ENCODE measurements at places on chromosomes 16 and 17.

GRCh38 chr17:48544349-48545021, 424 bp downstream of the HOXB2 start:
- no peaks in the 10 kb centered on the region for H3K36me3 ChIP-seq
- no peak overlapping the region for H3K27ac ChIP-seq
- H3K4me1 ChIP-seq = peaks cover 7% of the 10 kb centered on the region
- DNase-seq = no peak
- H3K27me3 ChIP-seq = peaks cover 83% of the 10 kb centered on the region

GRCh38 chr16:67703626-67704025, 15.5 kb downstream of the GFOD2 start:
- H3K27ac ChIP-seq = no peak overlapping the region
- no peaks in the 10 kb centered on the region for H3K36me3 ChIP-seq
- H3K4me1 ChIP-seq = no peaks in the 10 kb centered on the region

DNA sequence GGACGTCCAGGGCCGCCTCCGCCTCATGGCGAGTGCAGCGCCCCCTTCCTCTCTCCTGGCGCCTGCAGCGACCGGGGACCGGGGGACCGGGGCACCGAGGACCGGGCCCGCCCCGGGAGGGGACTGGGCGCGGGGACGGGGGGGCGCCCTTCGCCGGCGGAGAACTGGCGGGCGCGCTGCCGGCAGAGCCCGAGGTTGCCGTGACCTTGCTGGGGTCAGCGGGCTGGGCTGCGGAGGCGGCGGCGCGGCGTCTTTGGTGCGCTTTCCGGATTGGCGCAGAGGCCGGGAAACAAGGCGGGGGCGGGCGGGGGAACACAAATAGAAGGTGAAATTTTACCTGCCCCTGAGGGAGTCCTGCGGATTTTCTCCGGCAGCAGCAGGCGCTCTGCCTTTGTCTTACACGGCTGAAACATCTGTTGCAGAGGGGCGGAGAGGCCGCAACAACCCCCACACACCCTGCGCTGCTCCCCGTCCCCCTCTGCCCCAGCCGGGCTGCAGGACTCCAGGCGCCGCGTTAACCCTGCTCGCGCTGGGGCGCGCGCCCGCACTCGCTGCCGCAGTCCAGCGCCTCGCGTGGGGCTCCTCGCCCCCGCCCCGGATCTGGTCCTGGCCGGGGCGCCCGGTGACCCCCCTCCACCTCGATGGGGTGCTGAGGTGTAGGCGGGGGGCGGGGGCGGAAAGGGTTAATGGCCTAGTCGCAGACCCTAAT, 53.5 kb downstream of the SREBF1 start:
- H3K36me3 ChIP-seq = no peaks in the 10 kb centered on the region
- peak overlapping the region; percentile 76 for H3K4me3 ChIP-seq
- no peak for DNase-seq
- H3K27ac ChIP-seq = no peak overlapping the region

DNA sequence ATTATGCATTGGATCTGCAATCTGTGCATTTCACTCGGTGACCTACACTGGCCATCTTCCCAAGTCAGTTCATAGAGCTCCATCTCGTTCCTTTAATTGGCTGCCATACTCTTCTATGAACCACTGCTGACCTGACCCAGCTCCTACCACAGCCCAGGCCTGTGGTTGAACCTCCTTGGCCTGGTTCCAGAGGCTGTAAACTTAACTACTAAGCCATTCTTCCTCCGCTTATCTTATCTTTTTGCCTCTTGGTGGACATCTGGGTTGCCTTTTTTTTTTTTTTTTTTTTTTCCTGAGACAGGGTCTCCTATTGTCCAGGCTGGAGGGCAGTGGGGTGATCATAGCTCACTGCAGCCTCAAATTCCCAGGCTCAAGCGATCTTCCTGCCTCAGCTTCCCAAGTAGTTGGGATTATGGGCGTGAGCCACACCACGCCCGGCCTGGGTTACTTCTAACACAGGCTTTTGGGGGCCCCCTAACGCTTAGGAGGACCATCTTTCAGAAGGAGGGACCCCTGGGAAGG, 18.3 kb downstream of the COQ7 start:
- H3K4me3 ChIP-seq = no peak overlapping the region
- no peaks in the 10 kb centered on the region for H3K36me3 ChIP-seq
- no peaks in the 10 kb centered on the region for H3K27me3 ChIP-seq
- DNase-seq = no peak
- H3K4me1 ChIP-seq = no peaks in the 10 kb centered on the region

GRCh38 chr17:57210224-57210553, 46.1 kb upstream of the MSI2 start:
- H3K4me1 ChIP-seq = no peaks in the 10 kb centered on the region
- no peak for DNase-seq
- H3K27ac ChIP-seq = no peak overlapping the region
- no peak overlapping the region for H3K4me3 ChIP-seq
- no peaks in the 10 kb centered on the region for H3K36me3 ChIP-seq

DNA sequence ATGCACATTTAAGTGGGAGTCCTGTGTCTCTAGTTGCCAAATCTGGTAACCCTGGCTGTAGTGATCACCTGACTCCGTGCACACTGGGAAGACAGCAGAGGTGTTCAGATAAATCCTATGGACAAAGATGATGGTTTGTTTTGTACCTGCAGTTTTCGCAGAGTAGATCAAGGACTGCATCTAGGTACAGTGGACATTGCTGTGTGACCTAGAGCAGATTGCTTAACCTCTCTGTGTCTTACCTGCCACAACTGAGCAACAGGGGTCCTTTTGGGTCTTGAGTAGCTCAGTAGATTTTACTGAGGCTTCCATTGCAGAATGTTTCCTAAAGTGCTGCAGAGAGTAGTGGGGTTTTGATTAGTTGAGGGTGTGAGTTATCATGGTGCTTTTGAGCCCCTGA, 160.8 kb downstream of the SHISA9 start:
- no peak for DNase-seq
- H3K27ac ChIP-seq = no peak overlapping the region
- no peak overlapping the region for H3K4me3 ChIP-seq
- no peaks in the 10 kb centered on the region for H3K27me3 ChIP-seq

DNA sequence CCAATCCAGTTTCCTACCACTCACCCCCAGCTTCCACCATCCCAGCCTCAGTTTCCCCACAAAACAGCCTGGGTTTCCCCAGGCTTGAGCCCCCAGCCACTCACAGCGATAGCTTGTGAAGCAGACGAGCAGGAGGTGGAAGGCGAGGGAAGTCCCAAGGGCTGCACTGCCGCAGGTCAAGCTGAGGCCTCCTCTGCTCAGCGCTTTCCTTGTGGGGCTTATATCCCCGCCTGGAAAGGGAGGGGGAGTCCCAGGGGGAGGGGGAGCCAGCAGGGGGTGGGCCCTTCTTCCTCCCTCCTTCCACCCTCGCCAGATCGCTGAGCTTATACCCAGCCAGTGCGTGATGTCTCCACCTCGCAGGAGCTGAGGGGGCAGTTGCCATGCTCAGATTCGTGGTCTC, at the start of gene PYY:
Gene PYY (minus strand): TSS at position 195 of the 400 bp plus-strand sequence. CDS start 457 bp downstream, outside the sequence.
- peaks cover 3% of the 10 kb centered on the region for H3K4me1 ChIP-seq
- H3K36me3 ChIP-seq = no peaks in the 10 kb centered on the region
- DNase-seq = no peak
- peak within 1 kb of the TSS; percentile 58 for H3K4me3 ChIP-seq

GRCh38 chr16:47260503-47260902, 116.8 kb upstream of the NETO2 start:
- no peak overlapping the region for H3K27ac ChIP-seq
- H3K36me3 ChIP-seq = no peaks in the 10 kb centered on the region
- no peaks in the 10 kb centered on the region for H3K27me3 ChIP-seq
- H3K4me1 ChIP-seq = no peaks in the 10 kb centered on the region
- DNase-seq = no peak
- no peak overlapping the region for H3K4me3 ChIP-seq
